Retinal pigment epithelial cell (primary cell): ENCODE measurements at places on chromosomes 12 and 14.

DNA sequence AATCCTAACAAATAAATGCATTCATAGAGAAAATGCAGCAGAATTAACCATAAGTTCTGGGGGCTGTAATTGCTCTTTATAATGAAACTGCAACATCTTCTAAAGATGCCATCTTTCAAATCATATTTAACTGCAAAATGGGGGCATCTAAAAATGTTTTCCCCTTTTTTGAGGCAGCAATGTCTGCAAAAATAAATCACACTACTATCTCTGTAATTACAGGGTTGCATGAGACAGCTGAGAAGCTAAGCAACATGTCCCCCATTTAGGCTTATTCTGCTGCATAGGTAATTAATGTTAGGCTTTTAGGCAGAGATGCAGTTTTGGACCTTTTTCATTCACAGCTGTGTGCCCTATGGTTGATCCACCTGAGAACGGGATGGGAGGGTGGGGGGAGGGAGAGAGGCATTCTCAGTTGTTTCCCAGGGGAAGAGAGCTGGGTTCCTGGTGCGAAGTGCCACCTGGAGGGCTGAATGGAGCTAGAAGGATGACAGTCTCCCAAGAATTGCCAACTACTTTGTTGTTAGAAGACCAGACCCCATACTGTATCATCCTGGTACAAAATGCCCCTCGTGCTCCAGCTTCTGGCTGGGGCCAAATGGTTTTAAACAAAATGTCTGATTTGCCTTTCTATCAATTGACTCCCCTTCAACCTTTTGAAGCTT, 154.2 kb downstream of the APAF1 start:
- no peak for DNase-seq

GRCh38 chr12:67431411-67432020, 162.4 kb downstream of the CAND1 start:
- DNase-seq, result no peak

GRCh38 chr14:24256960-24257359, 6.0 kb downstream of the TGM1 start:
- no peak for DNase-seq

GRCh38 chr12:46855760-46856159, 30.0 kb upstream of the SLC38A4 start:
- no peak for DNase-seq

DNA sequence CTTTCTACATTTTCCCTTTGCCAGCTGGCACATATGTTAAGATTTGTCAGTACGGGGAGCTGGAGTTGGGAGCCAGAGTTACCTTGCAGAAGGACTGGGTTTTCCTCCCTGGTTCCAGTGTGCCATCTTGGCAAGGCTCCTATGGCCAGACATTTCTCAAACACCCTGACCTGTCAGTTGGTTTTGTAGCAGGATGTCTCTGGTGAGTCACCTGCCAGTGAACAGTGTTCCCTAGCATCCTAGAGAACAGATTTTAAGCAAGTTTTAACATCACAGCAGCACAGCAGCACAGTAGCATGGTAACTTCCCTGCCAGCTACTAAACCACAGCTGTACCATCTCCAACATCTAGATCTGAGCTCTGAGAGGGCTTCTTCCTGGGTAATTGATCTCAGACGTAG, 26.2 kb upstream of the KTN1 start:
- no peak for DNase-seq

- no peak for DNase-seq
These were observed 68.8 kb upstream of the SLC8A3 start for GRCh38 chr14:70257526-70257925.

GRCh38 chr12:79939728-79940310, 4.9 kb upstream of the PPP1R12A start:
- no peak for DNase-seq

- no peak for DNase-seq
These were observed 282.8 kb downstream of the CEP128 start for GRCh38 chr14:80658733-80659132.

GRCh38 chr12:93195511-93195910, 182.2 kb upstream of the NUDT4 start:
- no peak for DNase-seq

GRCh38 chr12:26971963-26972362, 33.7 kb downstream of the FGFR1OP2 start:
- DNase-seq, result no peak

- peak; percentile 10 for DNase-seq
These were observed 22.7 kb downstream of the TRAFD1 start for GRCh38 chr12:112148031-112148513.
